ENCODE measurements at places on chromosomes 5 and 9.

DNA sequence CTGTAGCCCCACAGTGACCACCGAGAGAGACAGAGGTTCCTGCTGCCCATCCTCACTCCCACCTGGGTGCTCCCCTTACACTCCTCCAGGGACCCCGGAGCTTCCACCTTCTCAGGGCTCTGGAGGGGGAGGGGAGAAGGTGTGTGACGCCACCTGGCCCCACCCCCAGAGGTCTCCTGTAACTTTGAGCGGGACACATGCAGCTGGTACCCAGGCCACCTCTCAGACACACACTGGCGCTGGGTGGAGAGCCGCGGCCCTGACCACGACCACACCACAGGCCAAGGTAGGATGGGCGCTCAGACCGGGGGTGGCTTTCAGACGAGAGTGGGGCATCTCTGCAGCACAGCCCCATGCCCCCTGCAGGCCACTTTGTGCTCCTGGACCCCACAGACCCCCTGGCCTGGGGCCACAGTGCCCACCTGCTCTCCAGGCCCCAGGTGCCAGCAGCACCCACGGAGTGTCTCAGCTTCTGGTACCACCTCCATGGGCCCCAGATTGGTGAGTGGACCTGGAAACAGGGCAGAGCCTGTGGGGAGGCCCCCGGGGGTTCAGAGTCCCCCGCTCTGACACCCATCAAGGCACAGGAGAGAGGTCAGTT lies 4.5 kb downstream of the MAMDC4 start:
- no peak for DNase-seq

- DNase-seq = no peak
These were observed 42.0 kb downstream of the SHB start for GRCh38 chr9:38026840-38027527.

- no peak for DNase-seq
These were observed 83.9 kb upstream of the CXCL14 start for GRCh38 chr5:135662683-135663082.

DNA sequence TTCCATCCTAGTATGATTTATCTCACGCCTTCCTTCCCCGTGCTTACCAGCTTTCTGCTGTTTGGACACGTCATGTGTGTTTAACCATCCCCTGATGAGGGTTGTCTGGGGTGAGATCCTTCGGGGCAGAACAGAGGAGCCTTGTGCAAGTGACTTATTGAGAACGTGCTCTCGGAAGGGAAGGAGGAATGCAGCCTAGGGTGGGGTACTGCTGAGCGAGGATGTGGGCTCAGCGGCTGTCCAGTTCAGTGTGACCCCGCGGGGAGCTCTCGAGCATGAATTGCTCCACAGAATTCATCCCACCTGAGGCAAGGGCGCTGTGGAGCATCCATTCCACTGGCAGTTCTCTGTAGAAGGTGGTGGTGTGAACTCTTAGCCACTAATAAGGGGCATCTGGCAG lies 4.0 kb downstream of the MYOZ3 start:
- DNase-seq = no peak

DNA sequence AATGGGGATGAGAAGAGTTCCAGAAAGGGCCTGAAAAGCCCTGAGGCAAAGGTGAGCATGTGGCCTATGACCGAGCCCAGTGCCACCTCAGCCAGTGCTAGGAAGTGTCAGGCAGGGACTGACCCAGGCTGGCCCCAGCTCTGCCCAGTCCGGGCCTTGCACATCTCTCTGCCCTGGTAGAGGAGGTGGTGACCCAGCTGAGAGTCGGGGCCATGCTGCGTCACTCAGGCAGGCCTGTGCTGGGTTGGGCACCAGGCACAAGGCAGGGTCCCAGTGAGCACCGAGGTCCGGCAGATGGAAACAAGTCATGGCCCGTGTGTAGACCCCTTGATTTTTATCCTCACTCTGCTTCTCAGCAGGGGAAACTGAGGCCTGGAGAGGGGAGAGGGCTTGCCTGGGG lies 729 bp downstream of the CDHR2 start:
- no peak for DNase-seq

DNA sequence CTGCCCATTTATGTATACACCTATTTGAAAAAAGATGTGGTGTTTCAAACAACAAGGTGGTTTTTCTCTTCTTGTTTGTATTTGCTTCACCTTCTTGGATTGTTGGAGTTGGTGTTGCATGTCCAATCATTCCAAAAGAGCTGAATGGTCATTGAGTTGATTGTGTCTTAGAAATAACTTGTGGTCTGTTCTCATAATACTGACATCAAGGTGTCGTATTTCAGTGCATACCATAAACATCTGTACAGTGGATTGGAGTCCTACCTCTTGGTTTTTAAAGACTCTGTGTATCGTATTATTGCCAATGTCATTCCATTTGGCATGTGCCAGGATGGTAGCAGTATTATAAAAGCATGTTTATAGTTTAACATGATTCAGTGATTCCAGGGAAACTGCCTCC lies 73.2 kb downstream of the TRIO start:
- DNase-seq = no peak

DNA sequence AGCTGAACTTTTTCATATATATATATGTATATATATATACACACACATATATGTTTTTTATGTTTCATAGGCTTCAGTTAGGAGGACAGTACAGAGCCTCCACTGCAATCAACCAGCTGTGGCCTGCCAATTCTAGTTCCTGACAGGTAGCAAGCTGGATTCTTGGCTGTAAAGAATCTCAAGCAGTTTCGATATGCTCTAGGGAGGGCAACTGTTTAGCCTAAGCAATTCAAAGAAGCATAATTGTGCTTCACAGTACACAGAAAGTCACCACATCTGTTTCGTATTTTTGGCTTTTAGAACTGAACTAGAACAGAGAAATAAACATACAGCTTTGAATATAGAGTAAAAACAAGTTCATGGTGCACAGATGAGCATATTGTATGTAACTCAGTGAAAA lies 152.4 kb upstream of the ARRDC3 start:
- DNase-seq = no peak

GRCh38 chr5:176891331-176891958 lies 7.7 kb downstream of the HK3 start:
- DNase-seq = no peak

DNA sequence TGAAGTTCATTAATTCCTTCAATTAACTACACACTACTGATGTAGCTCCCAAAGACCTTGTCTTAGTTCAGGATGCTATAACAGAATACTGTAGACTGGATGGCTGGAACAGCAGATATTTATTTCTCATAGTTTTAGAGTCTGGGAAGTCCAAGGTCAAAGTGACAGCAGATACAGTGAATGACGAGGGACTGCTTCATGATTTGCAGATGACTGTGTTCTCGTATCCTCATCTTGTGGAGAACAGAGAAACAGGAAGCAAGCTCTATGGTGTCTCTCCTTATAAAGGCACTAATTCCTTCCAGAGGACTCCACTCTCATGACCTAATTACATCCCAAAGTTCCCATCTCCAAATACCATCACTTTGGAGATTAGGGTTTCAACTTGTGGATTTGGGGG lies 65.6 kb upstream of the MAP1B start:
- no peak for DNase-seq

- no peak for DNase-seq
These were observed 339.7 kb upstream of the CLINT1 start for GRCh38 chr5:158198636-158199035.

- DNase-seq = no peak
These were observed 585 bp downstream of the NMUR2 start for GRCh38 chr5:152404494-152404893.

- DNase-seq = no peak
These were observed 55.0 kb downstream of the PJA2 start for GRCh38 chr5:109354761-109355160.

- DNase-seq = peak; percentile 86
These were observed 98.5 kb upstream of the ABCA1 start for GRCh38 chr9:105026451-105026850.

GRCh38 chr9:96486386-96487028 lies 36.5 kb downstream of the HABP4 start:
- DNase-seq = no peak

- DNase-seq = no peak
These were observed 78.5 kb upstream of the TBC1D2 start for GRCh38 chr9:98333703-98334582.

All from suppressor macrophage (primary cell).